Cardiac fibroblast (primary cell): ENCODE measurements at places on chromosomes 1 and 21.
A peak's percentile ranks its signal among the peaks of the same experiment; 100 is the strongest.

DNA sequence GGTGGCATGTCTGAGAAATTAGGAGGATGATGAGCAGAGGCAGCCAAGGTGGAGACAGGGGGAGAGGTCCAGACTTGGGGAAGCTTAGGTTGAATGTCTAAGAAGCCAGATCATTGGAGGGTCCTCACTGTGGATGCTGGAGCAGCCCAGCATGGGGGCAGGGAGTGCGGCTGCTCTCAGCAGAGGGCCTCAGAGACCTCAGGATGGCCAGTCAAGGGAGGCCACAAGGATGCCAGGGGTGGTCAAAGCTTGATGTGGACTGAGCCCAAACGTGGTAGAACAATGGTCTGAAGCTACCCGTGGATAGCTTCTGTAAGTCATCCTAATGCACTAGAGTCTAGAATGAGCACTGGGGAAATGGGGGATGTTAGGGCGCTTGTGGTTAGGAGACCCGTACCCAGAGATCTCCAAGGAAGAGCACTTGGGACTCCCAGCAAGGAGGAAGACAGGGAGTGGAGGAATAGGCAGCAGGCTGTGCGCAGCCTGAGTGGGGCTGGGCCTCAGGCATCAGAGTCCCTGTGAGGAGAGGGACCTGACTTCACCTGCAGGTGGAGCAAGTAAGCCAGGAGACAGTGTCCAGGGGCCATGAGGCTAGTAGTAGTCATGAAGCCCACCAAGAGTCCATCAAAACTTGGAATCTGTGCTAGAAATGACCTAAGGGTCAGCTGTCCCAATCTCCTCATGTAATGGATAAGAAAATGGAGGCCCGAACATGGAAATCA, 4.3 kb upstream of the S100A9 start:
- peak; percentile 18 for DNase-seq

DNA sequence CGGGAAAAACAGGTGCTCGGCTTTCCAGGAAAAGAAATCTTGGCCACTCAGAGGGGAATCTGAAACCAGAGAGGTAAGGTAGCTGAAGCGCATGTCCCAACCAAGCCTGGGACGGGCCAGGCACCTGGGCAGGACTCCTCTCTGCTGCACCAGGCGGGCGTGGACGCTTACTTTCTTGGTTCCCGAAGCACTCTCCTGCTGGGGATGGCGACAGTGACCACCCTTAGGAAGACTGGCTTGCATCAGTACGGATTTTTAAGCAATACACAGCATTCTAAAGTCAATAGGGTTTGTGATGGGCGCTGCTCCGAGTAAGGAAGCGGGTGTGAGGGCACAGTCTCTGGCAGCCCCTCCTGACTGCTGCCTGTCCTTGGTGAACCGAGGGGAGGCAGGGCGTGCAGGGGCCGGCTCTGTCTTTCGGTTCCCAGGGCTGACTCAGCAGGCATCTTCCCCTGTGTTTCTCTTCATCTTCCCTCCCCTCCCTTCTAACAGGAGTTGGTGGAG, 74.9 kb upstream of the ANGPTL1 start:
- no peak for DNase-seq

- DNase-seq: no peak
Measured at GRCh38 chr21:44658913-44659595, 1.3 kb downstream of the KRTAP12-3 start.

- peak; percentile 51 for DNase-seq
Measured at GRCh38 chr1:161019751-161020495, 1.0 kb downstream of the F11R start.

DNA sequence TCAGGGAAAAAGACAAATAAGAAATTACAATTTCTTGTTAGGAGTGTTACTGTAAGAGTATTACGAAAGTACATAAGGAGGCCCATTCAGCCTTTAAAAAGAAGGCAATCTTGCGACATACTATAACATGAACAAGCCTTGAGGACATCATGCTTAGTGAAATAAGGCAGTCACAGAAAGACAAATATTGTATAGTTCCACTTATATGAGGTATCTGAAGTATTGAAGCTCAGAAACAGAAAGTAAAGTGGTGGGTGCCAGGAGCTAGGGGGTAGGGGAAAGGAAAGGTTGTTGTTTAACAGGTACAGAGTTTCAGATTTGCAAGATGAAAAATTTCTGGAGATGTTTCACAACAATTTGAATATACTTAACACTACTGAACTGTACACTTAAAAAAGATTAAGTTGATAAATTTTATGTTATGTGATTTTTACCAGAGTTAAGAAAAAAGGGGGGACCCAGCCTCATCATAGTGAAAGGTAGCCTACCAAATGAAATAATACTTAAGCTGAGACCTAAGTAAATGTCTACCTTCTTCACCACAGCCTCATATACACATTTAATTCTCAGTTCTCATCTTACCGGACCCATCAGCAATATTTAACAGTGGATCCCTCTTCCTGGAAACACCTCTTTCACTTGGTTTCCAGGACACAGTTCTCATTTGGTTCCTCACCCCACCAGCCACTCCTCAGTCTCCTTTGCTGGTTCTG, 19.5 kb downstream of the USP24 start:
- DNase-seq: peak; percentile 77

DNA sequence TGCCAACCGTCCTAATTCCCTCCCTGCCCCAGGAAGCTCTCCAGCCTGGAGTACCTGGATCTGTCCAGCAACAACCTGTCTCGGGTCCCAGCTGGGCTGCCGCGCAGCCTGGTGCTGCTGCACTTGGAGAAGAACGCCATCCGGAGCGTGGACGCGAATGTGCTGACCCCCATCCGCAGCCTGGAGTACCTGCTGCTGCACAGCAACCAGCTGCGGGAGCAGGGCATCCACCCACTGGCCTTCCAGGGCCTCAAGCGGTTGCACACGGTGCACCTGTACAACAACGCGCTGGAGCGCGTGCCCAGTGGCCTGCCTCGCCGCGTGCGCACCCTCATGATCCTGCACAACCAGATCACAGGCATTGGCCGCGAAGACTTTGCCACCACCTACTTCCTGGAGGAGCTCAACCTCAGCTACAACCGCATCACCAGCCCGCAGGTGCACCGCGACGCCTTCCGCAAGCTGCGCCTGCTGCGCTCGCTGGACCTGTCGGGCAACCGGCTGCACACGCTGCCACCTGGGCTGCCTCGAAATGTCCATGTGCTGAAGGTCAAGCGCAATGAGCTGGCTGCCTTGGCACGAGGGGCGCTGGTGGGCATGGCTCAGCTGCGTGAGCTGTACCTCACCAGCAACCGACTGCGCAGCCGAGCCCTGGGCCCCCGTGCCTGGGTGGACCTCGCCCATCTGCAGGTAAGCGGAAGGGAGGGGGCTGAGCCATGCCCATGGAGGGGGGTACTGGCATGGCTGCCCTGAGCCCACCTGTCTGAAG, 16.5 kb downstream of the PODN start:
- no peak for DNase-seq

DNA sequence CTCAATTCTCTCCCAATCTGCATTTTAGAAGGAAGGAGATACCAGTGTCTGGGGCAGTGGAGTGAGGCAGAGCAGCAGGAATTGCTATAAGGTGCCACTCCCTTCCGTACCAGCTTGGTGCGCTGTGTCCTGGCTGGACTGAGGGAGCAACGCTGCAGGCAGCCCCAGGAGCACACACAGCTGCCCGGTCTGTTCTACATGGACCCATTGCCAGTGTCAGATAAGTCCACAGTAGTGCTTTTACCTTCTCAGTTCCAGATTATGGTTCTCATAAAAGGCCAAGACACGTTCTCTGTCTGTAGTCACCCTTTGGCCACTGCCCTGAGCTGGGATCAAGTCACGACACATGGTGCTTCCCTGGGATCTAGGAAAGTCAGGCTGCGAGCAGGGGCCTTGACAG, 44.1 kb upstream of the BARHL2 start:
- no peak for DNase-seq

- DNase-seq: no peak
Measured at GRCh38 chr1:180204231-180204630, 25.8 kb upstream of the LHX4 start.

- no peak for DNase-seq
Measured at GRCh38 chr1:43644558-43644957, 5.4 kb upstream of the KDM4A start.

DNA sequence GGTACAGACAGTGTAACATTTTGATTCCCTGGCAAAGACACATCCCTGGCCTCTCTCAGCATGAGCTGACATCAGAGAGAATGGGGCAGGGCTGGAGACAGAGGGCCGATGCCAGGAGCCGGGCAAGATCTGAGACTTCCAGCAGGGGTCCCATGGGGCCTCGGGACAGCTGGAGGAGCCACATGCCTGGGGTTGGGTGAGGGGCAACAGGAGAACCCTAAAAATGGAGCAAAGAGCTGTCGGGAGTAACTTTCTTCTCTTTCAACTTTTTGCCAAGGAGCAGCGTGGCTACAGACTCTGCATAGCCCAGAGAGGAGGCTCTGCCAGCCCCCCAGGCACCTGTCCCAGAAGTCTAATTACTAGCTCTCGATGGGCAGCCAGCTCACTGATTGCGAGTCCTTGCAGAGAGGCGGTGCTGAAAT, 130.8 kb downstream of the LACTBL1 start:
- peak; percentile 52 for DNase-seq

DNA sequence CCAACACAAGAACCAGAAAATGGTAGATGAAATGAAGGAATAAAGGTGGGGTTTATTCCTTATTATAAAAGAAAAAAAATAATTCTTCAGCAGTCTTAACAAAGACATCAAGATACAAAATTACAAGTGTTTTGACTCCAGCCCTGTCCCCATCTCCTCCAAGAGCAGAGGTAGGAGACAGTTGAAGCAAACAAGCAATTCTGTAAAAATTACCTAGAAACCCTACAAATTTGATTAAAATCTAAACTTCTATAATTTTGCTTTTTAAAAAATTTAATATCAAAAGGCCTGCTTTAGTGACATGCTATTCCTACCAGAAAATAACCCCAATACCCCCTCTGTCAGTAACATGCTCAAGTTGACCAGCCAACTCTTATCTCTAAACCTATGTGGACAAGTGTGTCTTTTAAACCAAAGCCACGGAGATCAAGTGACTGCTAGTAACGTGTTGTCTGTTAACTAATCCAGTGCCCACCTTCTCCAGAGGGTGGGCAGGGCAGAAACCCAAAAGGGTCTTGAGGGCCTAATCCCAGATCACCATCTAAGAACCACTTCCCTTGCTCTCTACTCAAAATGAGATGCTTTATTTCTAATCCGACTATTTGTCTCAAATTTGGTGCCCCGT, 8.4 kb downstream of the GLUL start:
- no peak for DNase-seq

DNA sequence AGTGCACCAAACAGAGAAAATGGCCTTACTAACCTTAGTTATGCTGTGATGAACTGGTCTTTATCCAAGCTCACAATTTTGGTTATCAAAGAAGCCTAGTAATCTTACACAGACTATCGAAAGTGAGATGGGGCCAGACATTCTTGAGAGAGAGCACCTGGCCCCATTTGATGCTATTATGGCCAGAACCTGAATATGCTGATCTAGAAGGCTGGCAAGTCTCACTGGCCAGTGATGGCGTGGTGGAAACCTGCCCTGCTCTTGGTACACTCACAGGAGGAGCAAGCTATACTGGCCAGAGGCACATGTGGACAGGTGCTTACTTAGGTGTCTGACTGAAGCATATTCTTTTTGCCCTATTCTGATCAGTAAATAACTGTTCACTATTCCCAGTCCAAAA, 357.8 kb upstream of the ZRANB2 start:
- no peak for DNase-seq

DNA sequence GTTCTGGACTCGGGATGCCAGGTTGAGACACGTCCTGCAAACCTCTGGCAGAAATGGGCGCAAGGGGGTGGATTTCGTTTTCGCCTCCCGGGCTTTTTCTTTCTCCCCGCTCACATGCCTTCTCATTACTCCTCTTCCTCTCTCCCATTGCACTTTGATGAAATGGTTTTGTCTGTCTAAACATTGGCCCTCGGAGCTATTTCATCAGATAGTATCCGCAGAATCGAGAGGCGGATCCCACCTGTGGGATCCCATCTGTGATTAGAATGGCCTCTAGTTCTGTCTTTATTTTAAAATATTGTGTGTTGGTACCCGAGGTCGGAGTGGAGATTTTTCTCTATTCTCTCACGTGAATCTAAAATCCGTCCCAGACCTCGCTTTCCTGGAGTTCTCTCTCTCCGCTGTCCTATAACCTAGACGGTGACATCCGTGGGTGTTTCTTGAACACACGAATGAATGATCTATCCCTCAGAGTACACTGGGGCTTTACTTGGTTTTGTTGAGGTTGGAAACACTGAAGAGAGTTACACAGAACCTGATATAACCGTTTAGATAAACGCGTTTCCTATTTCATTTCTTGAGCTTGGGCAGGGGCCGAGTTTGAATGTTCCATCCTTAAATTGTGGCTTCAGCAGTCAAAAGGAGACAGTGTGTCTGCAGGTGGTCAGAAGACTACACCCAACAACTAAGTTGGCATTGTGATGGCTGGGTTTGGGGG, 2.0 kb downstream of the EDARADD start:
- DNase-seq: no peak

DNA sequence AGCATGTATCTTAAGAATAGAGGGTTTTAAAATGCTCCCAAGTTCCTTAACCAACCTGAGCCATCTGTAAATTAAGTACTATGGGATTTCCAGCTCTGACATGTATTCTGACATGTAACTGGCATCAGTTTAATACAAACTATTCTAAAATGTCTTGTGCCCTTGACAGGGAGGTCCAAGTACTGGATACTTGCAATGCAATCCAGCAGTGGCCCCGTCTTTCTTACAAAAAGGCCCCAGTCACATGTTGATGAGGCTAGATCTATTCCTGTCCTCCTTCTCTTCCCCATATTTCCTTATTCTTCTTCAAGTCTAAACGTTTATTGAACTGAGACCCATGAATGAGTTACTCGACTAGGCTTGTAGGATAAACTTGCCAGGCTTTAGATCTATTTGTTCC, 46.4 kb downstream of the MRPL39 start:
- DNase-seq: no peak

GRCh38 chr1:169121146-169121923, 14.8 kb downstream of the ATP1B1 start:
- no peak for DNase-seq

DNA sequence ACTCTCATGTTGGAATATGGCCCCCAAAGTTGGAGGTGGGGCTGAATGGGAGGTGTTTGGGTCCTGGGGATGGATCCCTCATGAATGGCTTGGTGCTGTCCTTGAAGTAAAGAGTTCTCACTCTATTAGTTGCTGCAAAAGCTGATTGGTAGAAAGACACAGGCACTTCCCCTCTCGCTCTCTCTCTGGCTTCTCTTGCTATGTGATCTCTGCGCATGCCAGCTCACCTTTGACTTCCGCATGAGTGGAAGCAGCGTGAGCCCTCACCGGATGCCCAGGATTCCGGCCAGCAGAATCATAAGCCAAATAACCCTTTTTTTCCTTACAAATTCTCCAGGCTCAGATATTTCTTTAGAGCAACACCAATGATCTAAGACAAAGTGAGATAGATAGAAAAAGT, 20.9 kb upstream of the CCSAP start:
- peak; percentile 20 for DNase-seq

DNA sequence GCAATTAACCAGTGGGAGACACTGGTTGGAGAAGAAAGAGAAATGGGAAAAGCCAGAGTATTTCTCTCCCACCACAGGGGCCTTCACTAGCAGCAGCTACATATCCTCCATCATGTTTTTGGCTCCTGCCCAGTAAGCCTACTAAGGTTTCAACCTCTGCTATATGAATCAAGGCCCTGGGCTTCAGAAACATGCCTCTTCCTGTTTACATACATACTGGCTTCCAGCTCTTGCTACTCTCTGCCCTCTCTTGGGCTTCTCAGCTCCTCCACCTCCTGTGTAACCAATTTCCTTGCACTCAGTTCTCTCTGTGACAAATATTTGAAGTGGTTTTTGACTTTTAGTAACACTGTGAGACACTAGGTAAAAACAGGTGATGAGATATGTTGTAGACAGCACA, 80.8 kb downstream of the LRRC7 start:
- peak; percentile 32 for DNase-seq
